ENCODE measurements at places on chromosomes 7 and 10.

DNA sequence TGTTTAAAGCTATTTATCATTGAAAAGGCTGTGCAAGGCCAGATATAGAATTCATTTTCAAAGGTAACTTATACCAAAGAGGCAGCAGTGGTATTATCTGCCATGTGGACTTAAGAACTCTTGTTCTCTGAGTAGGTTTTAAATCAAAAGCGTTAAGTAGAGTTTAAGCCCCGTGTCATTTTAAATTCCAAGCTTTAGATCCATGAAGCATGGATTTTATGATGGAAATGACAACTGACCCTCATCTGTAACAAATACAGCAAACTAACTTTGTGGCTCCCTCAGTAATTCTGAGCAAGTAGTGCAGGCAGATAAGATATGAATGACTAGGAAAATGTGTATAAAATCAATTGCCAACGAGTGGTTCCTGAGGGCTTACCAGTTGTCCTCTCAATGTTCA is 247.0 kb downstream of the WDR11 start:
- DNase-seq, result no peak

GRCh38 chr10:111523016-111523415 is 446.2 kb downstream of the ADRA2A start:
- no peak for DNase-seq

GRCh38 chr10:94358480-94358879 is 4.3 kb downstream of the NOC3L start:
- no peak for DNase-seq

DNA sequence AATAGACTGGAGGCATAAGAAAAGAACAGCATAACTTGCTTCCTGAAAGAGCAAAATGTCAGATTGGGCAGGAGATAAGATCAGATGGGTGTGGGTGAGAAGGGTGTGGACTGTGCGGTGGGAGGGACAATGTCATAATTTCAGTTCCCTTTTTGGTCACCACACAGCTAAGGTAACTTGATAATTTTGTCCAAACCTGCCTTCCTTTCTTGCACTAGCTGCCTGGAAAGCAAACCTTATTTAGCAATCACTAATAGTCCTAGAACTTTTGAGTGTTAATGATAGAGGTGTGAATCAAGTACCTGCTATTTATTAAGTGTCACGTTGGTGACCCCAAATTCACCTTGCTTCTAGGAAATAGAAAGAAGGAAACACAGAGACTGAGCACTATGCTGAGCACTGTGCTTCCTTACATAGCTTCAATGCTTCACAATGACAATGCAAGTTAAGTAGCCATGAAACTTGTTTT is 72.4 kb upstream of the SP4 start:
- peak; percentile 4 for DNase-seq

DNA sequence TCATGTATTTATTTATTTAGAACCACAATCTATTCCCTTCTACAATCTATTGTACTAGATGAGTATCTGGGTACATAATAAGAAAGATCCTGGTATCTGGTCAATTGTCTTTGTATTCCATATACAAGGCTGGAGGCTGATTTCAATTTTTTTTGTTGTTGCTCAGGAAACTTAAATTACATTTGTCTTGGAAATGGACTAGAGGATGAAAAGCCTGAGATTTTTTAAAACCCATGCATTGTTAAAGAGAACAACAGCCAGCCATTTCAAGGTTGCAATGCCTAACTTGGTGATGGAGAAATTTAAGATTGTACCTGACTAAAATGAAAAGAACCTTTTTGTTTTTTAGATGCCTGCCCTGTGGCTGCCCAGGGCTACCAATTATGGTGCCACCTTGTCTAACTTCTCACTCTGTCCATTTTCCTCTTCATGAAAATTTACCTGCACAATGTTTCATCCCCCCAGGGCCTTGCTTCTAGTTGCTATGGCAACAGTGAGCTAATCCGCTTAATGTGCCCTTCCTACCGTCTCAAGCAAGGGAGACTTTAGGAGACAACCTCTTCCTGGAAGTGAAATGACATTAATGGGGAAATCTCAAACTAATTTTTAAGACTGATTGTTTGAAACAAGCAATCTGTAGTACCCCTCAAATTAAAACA is 203.7 kb upstream of the PHYHIPL start:
- DNase-seq, result no peak

GRCh38 chr10:5198386-5198785 is 1.7 kb downstream of the AKR1C4 start:
- DNase-seq, result no peak
